ENCODE measurements at places on chromosomes 7 and 10.

- no peaks in the 10 kb centered on the region for H3K27me3 ChIP-seq
- H3K4me1 ChIP-seq = no peaks in the 10 kb centered on the region
- H3K4me3 ChIP-seq = no peak overlapping the region
These were observed 41.0 kb upstream of the SAMD8 start for GRCh38 chr10:75070476-75070875.

DNA sequence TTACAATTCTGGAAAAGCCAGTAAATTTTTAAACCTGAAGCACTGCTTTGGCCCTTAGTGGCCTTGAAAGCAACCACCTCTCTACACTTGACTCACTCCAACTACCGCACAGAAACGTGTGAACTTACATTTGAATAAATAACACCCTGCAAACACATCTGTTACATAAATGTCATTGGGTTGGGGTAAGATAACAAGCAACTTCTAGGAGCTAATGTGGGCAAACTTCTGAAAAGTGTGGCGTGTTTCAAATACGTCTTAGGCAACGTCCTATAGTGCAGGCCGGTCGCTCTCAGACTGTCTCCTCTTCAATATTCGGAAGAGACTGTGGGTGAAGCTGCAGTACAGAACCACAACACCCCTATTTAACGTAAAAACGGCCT is 474 bp downstream of the ORC5 start:
- peaks cover 4% of the 10 kb centered on the region for H3K36me3 ChIP-seq
- H3K27ac ChIP-seq = peak overlapping the region; percentile 67
- DNase-seq = peak; percentile 60

DNA sequence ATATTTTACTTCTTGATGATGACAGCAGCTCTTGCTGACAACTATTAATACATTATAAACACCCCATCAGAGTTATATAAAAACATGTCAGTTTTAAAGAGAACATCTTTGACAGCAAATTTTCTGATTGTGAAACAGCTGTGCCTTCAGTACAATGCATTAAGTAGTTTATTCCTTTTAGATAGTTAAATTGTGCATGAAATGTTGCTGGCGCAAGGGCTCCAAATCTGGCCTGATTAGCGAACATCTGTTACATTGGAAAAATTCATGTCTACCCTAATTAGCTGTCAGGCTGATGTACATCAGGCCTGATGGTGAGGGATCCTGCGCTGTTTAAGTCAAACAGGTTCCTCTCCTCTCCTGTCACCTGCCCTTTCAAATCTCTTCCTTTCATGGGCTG is 171.9 kb upstream of the SP8 start:
- no peaks in the 10 kb centered on the region for H3K27me3 ChIP-seq
- H3K36me3 ChIP-seq = no peaks in the 10 kb centered on the region
- no peak overlapping the region for H3K4me3 ChIP-seq
- DNase-seq = no peak

DNA sequence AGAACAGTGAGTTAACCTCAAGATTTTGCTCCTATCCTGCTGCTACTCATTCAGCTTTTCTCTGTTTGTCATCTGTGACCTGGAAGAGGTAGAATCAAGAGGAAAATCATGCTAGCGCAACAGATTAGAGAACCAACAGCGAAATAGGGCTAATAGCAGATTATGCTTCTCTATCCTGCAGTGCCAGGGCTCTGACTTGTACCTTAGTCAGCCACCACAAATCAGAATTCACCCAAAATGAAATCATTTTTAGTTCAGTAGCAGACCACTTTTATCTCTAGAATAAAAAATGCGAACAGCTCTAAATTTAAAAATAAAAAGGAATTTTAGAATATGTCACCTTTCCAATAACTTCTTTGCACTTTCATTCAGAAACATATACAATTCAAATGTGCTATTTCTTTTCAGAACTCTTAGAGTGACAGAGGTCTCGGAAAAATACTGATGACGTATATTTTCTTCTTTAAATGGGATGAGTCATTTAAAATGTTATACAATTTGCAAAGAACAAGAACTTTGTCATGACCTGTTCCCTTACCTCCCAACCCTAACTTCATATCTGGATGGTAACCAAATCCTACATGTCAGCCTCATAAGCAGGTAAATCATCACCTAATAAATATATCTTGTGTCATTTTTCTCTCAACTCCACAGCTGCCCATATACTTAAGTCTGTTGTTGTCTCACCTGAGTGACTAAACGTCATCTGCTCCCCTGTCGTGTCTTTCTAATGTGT is 896.4 kb downstream of the PCDH15 start:
- DNase-seq = no peak
- no peaks in the 10 kb centered on the region for H3K27me3 ChIP-seq
- H3K4me1 ChIP-seq = no peaks in the 10 kb centered on the region
- no peak overlapping the region for H3K4me3 ChIP-seq
- no peak overlapping the region for H3K27ac ChIP-seq
- no peaks in the 10 kb centered on the region for H3K36me3 ChIP-seq

DNA sequence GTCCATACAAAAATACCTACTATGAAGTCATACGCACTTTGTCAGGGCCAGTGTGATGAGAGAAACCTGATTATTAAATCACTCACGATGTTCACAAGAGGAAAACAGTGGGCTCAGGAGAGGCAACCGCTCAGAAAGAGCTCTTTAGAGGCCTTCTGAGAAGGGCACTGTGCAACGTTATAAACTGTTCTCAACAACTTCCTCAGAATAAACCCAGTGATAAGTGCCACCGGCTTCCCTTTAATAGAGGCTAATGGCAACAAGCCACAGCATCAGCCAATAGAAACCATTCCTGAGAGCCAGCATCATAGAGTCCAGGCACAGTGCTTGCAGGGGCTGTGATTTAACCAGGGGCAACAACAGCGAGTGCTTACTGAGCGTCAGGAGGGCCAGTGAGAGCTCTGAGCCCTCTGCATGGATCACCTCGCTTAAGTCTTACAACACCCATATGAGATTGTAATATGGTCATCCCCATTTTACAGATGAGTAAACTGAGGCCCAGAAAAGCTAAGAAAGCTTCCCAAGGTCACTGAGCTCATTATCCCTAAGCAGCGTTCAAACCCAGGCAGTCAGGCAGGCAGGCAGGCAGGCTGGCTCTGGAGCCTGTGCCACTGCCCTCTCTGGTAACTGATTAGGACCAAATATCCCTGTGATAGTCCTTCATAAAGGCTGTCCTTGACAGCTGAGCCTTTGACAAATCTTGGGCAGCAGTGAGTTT is 30.9 kb upstream of the ATXN7L1 start:
- no peak overlapping the region for H3K27ac ChIP-seq
- H3K36me3 ChIP-seq = no peaks in the 10 kb centered on the region
- no peaks in the 10 kb centered on the region for H3K4me1 ChIP-seq
- no peak overlapping the region for H3K4me3 ChIP-seq
- peaks cover 4% of the 10 kb centered on the region for H3K27me3 ChIP-seq
- no peak for DNase-seq

- DNase-seq = no peak
- no peak overlapping the region for H3K27ac ChIP-seq
- H3K4me1 ChIP-seq = peaks cover 14% of the 10 kb centered on the region
These were observed 1.5 kb upstream of the SHH start for GRCh38 chr7:155813546-155814315.

- no peak overlapping the region for H3K27ac ChIP-seq
- H3K4me1 ChIP-seq = no peaks in the 10 kb centered on the region
- no peaks in the 10 kb centered on the region for H3K36me3 ChIP-seq
- H3K4me3 ChIP-seq = no peak overlapping the region
- H3K27me3 ChIP-seq = no peaks in the 10 kb centered on the region
These were observed 432.6 kb downstream of the SDK1 start for GRCh38 chr7:3733541-3734140.

Data from endothelial cell of umbilical vein (primary cell).